ENCODE measurements at places on chromosomes 5 and 9. TPM values are rescaled to one million over a fixed set of nuclear protein-coding genes. Genes with fewer than 3 reads are reported as not detected.

The BAAT gene
- 0.19 TPM for polyA plus RNA-seq

The CARD9 gene
- 0.58 TPM for polyA plus RNA-seq

The NUTM2G gene
- polyA plus RNA-seq, result not detected

The ARL14EPL gene
- polyA plus RNA-seq, result not detected

The SEMA4D gene
- 91.5 TPM for polyA plus RNA-seq

The IGFBPL1 gene
- 218 TPM for polyA plus RNA-seq

DNA sequence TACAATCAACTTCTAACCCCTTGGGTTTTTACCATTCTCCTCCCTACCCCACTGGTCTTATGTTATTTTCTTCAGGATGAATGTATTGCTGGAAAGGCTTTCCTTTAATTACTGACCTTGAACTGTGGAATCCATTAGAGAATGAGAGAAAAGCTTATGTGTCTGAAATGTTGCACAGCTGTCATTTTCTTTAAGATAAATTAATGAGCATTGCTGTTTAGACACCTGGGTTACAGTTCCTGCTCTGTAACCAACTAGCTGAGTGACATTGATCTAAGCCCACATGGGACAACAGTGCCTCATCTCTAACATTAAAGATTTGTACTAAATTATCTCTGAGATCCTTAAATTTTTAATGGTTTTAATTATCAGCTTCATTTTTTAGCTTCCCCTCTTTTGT is 507.0 kb downstream of the TAF11L14 start:
- DNase-seq, result no peak

DNA sequence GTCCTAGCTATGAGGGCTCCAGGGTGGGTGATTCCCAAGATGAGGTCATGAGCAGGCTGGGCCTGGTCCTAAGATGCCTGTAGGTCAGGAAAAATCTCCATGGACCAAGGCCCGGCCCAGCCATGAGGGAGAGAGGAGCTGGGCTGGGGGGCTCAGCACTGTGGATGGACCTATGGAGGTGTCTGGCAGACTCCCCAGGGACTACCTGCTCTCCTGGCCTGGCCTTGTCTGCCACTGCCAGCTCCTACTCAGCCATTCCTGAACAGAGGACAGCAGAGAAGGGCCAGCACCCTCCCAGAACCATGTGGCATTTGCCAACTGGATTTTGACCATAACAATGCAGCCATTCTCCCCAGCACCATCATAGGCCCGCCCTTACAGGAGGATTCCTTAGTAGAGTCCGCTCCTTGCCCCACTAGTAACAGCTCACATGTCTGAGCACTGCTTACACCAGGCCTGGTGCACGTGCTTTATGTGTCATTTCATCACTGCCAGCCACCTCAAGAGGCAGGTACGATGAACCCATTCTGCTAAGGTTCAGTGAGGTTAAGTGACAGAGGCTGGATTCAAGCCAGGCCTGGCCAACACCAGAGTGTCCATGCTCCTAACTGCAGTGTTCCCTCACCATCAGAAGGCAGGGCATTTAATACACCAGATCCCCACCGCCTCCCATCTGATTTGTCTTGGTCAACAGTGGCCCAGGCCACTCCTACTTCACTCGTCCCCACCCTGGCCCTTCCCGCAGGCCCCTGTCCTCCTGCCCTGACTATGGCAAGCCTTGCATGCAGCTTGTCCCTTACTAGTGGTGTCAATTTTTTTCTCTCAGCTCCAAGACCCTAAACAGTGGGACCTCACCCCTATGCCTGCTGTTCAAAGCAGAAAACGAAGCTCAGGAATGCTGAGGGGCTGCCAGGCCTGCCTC is 669 bp downstream of the IL13 start:
- no peak for DNase-seq

GRCh38 chr5:94180761-94181160 is 437.6 kb downstream of the KIAA0825 start:
- no peak for DNase-seq

DNA sequence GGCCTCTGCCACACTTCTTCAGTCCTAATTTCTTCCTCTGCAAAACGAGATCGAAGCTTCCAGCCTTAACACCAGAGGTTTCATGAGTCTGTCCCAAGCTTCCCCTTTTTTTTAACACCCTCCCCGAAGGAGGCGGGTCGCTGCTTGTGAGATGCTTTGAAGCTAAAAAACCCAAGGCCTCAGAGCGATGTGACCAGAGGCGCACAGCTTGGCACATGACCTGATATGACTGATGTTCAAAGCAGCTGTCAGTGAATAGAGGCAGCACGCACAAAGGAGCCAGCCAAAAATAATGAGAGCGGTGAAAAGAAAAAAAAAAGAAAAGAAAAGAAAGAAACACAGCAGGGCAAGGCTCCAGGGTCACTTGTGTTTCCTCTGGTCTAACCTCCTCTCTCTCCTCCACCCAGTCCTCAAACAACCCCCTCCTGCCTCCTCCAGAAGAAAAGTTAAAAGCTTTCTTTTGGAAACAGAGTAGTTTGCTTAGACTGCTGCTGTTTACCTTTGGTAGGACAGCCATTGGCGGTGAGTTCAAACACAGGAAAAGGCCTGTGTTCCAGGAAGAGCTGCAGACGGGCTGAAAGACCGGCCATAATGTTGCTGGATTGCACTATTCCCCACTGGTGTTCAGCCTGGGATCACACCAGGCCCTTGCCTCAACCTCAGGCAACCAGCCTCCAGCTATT is 10.9 kb upstream of the ZNF366 start:
- DNase-seq, result no peak

DNA sequence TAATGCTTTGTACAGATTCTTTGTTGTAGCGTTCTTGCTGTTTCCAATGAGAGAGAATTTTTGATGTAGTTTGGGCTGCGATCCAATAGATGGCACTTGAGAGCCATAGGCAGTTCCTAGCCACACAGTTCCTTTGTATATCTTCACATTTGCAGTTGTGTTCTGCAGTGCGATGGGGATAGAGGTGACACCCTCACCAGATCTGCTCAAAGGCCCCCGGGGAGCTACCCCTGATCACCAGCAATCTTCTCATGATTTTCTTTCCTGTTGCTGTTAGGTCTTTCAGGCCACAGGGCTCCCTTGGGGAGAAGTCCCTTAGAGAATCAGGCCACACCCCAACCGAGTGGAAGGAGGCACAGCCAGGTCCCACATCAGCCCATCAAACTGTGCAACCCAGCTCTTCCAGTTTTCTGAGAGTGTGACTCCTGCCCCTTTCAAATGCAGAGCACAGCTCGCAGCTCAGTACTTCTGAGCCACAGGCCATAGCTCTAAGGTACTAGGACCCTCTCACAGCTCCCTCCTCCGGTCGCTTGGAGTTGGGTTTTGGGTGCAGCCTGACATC is 353.7 kb downstream of the SLCO4C1 start:
- peak; percentile 40 for DNase-seq

DNA sequence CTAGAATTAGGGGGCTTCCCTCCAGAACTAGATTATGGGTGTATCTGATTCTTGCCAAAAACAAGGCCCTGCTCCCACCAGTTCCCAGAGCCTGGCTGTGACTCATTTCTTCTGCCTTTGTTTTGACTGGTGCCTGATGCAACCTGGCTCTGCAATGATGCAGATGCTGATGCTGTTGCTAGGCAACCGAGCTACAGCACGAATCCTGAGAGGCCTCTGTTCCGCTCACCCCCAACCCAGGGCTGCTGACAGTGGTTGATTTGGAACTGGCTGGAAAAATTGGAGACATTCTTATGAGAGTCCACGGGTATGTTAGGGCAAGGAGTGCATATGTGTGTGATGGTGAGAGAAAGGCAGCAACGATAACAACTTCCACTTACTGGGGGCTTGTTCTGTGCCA is 100.3 kb downstream of the NSG2 start:
- DNase-seq, result peak; percentile 98

GRCh38 chr9:134666208-134666607 is 24.6 kb downstream of the COL5A1 start:
- no peak for DNase-seq

DNA sequence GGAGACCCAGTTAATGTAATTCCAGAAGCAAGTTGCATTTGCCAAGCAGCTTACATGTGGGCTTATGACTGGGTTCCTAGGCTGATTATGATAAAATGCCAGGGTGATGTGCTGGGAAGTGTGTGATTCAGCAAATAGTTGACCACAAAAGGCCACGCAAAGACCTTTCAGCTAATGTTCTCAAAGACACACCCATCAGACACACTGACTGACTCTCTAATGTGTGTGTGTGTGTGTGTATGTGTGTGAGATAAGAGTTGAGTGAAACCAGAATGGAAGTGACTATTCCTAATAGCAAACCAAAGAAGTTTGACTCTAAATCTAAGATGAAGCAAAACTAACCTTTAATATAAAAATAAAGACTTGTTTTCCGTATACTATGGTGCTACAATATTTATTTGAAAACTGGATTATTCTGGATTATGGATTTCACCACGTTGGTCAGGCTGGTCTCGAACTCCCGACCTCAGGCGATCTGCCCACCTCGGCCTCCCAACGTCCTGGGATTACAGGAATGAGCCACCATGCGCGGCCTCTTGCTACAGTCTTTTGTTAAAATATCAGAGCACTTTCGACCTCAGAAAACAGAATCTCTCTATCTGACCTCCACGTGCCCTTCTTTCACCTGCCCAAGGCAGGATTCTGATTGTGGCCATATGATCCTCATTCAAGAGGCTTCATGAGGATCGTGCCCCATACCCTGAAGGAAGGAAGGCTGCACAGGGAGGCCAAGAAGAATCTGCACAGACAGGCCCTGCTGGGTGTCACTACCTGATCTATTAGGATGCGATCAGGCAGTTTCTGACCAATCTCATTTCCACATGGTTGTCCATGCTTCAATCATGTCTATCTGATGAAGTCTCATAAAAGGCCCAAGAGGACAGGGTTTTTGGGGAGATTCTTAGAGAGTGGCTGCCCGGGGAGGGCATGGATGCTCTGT is 75.6 kb downstream of the USP20 start:
- no peak for DNase-seq

DNA sequence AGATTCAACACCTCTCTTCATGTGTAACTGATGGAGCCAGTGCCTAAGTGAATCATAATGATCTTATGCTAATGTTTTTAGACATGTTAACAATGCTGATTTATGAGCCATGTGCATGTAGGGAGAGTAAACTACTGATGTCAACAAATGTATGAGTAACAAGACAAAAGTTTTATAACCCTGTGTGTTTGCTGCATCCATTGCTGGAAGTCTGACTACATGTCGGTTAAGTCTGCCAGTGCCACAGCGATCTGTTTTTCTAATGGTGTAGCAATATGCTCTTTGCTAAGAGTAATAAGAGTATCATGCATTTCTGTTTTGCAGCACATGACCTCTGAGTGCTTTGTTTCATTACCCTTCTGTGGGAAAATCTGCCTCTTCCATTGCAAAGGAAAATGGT is 26.4 kb upstream of the TMOD1 start:
- no peak for DNase-seq

- peak; percentile 26 for DNase-seq
Measured at GRCh38 chr5:34584165-34584564, 72.0 kb upstream of the RAI14 start.

GRCh38 chr5:169067751-169068173 is 233.2 kb downstream of the SLIT3 start:
- DNase-seq, result no peak

- DNase-seq, result no peak
Measured at GRCh38 chr5:75622564-75622963, 11.3 kb downstream of the ANKDD1B start.

- no peak for DNase-seq
Measured at GRCh38 chr5:82396396-82396795, 118.2 kb upstream of the RPS23 start.

GRCh38 chr9:133361507-133362092 is 5.2 kb downstream of the SURF2 start:
- no peak for DNase-seq

- no peak for DNase-seq
Measured at GRCh38 chr5:147439254-147439653, 70.6 kb downstream of the DPYSL3 start.

DNA sequence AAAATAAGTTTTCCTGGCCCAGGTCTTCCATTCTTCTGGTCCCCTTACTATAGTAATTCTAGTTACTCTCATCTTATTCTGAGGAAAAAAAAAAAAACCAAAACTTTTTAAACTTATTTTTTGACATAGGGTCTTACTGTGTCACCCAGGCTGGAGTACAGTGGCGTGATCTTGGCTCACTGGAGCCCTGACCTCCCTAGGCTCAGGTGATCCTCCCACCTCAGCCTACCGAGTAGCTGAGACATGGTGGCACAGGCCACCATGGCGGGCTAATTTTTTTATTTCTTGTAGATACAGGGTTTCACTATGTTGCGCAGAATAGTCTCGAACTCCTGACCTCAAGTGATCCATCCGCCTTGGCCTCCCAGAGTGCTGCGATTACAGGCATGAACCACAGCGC is 38.4 kb downstream of the SNAPC3 start:
- DNase-seq, result no peak

- peak; percentile 98 for DNase-seq
Measured at GRCh38 chr9:35829084-35829763, at the start of gene TMEM8B. TSS of gene TMEM8B (plus strand) at chr9:35829228. CDS start at chr9:35829448, 220 bp downstream.

GRCh38 chr5:65128226-65128625 is 353.5 kb downstream of the ADAMTS6 start:
- DNase-seq, result no peak

DNA sequence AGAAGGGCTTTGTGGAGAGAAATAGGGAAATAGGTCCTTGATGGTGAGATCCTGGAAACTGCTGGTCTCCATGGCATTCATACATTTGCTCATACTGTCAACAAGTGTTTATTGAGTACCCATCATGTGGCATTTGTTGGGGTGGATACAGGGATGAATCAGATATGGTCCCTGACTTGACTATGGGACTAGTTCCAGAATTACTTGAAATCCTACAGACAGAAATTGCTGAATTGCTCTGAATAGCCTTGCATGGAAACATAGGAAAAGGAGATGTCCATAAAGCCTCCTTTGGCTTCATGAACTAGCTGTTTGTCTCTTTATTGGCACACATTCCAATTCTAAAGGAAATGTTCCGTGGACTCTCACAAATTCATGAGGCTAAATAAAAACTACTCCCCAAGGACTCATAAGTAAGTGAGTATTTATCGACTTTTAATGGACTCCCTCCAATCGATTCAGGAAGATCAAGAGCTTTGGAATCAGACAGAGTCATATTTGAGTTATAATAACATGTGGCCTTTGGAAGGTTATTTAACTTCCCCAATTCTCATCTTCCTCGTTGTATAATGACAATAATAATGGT is 122.4 kb upstream of the C6 start:
- no peak for DNase-seq

DNA sequence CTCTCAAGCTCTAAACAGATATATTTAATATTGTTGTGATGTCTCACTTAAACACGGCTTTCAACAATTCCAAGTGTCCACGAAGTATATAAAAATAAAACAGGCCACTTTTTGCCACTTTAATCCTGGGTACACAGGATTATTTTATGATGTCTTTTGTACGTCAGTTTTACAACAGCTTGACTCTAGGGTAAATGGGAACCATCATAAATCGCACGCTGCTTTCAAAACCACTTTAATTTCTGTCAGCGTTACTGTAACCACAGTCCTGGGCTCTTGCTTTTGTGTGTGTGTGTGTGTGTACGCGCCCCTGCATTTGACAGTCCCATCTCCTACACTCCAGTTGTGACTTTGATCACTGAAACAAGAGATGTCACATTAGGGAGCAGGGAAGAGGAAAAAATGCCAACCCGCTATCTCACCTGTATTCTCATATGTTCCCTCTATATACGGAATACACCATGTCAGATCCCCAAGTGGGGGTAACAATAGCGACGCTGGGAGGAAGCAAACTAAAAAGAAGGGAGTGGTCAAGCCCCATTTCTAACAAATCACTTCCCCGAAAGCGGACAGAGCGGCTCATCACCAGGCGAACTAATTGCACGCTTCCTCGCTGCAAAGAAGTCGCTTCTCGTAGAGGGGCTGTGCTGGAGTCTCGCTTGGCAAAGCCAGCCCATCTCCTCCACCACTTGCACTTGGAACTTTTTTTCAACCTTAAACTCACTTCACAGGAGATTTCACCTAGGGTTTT is 1.2 kb downstream of the BNC2 start:
- DNase-seq, result no peak
